Activated CD4-positive, alpha-beta T cell treated with anti-CD3 and anti-CD28 coated beads for 36 hours (primary cell): ENCODE measurements at places on chromosomes 13 and 19. TPM values are rescaled to one million over a fixed set of nuclear protein-coding genes. Genes with fewer than 3 reads are reported as not detected.

ZNF534 gene
- 0.09 TPM for total RNA-seq

CARM1 gene
- 82.3 TPM for total RNA-seq

GRCh38 chr19:42097461-42097860 lies 21.5 kb downstream of the ZNF574 start:
- DNase-seq, result no peak

PSG11 gene
- not detected for total RNA-seq

SUPT20H gene
- 69.4 TPM for total RNA-seq

GRCh38 chr13:25463496-25463895 lies 91.7 kb downstream of the ATP8A2 start:
- DNase-seq, result no peak

UPK1A gene
- 1.8 TPM for total RNA-seq

DNA sequence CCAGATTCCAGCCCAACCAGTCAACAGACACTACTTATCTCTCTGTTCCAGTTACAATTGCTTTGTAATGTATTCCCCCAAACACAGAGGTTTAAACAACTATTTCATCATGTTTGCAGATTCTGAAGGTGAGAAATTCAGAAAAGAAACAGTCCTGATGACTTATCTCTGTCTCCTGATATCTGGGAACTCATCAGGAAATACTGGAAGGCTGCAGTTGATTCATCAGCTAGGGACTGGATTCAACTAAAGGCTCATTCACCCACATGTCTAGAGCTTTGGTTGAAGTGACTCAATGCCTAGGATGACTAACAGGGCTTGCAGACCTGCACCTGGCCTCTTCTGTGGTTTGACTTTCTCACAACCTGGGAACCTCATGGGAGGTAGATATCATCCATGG lies 56.6 kb upstream of the GPC6 start:
- no peak for DNase-seq

DNA sequence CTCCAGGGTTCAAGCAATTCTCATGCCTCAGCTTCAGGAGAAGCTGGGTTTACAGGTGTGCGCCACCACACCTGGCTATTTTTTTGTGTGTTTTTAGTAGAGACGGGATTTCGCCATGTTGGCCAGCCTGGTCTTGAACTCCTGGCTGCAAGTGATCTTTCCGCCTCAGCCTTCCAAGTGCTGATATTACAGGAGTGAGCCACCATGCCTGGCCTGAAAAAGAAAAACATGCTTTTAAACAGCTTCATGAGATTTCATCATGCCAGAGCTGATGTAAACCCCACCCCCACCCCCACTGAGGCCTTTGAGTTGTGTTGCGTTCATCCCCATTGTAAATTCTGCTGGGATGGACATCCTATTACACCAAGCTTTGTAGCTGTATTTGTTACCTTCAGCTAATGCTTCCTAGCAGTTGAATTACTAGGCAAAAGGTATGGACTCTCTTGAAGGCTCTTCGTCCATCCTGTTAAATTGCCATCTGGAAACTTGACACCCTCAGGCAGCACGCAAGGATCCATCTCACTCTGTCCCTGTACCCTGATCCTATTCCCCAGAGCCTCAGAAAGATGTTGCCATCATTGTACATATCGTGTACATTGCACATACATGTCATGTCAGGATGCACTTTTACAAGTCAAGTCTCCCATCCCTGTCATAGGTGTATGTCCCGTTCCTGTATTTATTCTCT lies 47.3 kb downstream of the NFIX start:
- DNase-seq, result no peak

- DNase-seq, result no peak
These were observed 11.4 kb downstream of the ALOX5AP start for GRCh38 chr13:30746791-30747190.

DNA sequence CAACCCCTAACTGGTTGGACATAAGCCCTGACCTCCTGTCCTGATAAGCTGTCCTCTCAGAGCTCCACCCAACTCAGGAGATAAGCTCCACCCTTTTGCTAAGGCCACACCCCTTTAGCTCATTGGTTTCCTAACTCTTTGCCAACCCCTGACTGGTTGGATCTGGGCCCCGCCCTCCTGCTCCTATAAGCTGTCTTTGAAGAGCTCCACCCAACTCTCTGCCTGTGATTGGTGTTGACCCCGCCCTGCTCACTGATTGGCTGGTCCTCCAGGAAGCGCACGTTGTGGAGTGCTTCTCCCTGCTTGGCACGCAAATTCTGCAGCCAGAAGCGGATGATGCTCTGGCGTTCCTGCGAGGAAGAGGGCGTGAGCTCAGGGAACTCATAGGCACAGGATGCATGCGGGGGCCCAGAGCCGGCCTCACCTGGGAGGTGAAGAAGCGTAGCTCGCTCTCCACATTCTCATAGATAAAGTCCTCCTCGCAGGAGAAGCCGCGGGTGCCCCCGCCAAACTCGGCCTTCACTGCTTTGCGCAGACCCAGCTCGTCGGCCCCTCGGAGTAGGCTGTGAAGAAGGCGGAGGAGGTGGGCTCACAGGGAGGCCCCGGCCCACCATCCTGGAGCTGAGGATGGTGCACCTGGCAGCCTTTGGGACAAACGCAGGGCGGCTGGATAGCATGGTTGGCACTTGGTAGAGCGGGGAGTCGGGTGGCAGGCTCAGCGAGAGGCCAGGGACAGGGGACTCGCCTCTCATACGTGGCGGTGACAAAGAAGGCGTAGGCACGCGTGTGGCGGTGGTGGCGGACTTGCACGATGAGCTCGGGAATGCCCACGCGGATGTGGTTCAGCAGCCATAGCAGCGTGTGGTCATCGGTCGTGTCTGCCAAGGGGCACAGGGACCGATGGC lies 1.7 kb downstream of the ANO8 start:
- peak; percentile 73 for DNase-seq

GRCh38 chr19:47509973-47510372 lies 4.9 kb downstream of the NAPA start:
- DNase-seq, result no peak

DNA sequence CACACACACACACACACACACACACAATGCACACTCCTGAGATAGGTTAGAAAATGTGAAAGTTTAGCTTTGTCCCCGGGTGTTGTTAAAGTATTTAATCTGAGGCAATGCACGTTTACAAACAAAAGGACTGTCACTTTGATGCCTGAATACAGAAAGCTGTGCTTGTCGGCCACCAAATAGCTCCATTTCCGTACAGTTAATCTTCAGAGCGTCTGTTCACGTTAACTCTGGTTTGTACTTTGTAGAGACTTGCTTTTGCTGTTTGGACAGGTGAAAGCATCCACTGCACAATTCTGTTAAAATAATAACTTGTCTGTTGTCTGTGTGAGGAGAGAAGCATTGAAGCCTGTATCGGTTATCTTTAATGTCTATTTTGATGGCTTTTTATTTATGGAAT lies 267.8 kb downstream of the FGF9 start:
- no peak for DNase-seq

GRCh38 chr13:78659732-78660494 lies 958 bp upstream of the OBI1 start:
- DNase-seq, result peak; percentile 48

AMER2 gene
- not detected for total RNA-seq

FUT1 gene
- total RNA-seq, result 0.23 TPM

CCDC8 gene
- not detected for total RNA-seq

GRCh38 chr13:65913173-65913572 lies 1317.0 kb downstream of the PCDH9 start:
- no peak for DNase-seq

DNA sequence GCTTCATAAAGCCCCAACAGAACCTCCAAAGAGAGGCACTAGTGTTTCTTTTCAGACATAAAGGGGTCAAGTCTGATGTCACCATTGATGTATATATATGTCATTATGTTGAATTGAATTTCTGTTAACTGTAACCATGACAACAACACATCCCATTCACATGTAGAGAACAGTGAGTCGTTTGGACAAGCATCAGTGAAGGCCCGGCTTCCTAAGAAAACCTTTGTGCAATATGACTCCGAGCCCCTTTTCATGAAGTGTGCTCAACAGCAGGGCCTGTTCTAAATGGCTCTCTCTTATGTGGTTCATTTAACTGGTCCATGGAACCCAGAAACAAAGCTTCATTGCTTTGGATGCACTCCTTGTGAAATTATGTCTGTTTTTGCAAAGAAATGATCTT lies 67.2 kb upstream of the UBL3 start:
- no peak for DNase-seq

KLHL1 gene
- not detected for total RNA-seq

KEAP1 gene
- 38.7 TPM for total RNA-seq

- no peak for DNase-seq
These were observed 212.5 kb downstream of the PCCA start for GRCh38 chr13:100301418-100301817.

GRCh38 chr13:110443622-110444225 lies 117.8 kb downstream of the RAB20 start:
- no peak for DNase-seq

PPP1R12C gene
- total RNA-seq, result 69.8 TPM

ADM5 gene
- 4.4 TPM for total RNA-seq

GRCh38 chr13:81987159-81987558 lies 1646.2 kb upstream of the SPRY2 start:
- no peak for DNase-seq

DNA sequence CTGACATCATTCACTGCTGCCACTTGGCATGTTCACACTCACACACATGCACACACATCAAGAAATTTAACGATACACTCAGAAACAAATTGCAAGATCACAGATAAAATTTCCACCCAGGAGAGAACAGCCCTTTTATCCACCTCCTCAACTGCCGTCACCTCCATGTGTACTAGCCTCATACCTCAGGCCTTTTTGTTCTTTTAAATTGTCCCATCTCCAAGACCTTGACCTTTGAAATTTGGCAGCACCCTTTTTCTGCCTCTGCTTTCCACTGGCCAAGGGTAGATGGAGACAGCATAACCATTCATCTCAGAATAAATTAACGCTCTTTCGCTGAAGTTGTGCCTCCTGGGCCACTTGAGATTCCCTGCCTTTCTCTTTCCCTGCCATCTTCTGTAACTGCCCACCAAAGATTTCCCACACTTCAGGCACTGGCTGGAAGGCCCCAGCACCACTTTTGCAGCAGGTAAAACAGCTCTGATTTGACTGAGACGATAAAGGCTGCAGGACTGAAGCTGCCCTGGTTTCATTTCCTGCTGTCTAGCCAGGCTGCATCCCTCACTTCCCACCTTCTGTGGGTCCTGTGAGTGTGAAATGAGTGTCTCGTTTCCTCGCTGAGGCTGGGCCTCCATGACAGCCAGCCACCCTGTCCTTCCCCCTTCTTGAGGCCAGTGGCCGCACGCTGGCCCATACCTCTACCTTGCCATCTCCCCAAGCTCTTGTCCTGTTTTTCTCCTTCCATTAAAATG lies 39.3 kb downstream of the MBNL2 start:
- DNase-seq, result peak; percentile 48

DPF1 gene
- total RNA-seq, result 1.2 TPM

CPT1C gene
- total RNA-seq, result 1.6 TPM

DNA sequence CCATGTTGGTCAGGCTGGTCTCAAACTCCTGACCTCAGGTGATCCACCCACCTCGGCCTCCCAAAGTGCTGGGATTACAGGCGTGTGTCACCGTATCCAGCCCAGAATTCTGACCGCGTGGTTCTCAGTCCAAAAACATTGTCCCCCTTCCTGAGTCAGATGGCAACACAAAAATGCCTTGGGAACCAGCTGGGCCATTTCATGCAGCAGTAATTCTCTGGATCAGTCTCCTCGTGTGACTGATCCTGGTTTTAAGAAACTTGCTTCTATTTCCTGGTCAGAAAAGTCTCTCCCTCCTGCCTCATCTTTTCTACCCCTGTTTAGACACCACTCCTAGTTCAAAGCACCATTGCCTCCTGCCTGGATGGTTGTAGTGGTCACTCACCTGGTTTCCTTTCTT lies 60.9 kb upstream of the USP29 start:
- DNase-seq, result no peak

ACP5 gene
- 12.4 TPM for total RNA-seq

LIM2 gene
- total RNA-seq, result not detected

- DNase-seq, result no peak
These were observed 19.3 kb downstream of the ZNF583 start for GRCh38 chr19:56423276-56423984.

FBXO46 gene
- 32.3 TPM for total RNA-seq

GRCh38 chr13:98393873-98394272 lies 183.0 kb downstream of the STK24 start:
- no peak for DNase-seq

GRCh38 chr19:18319591-18320135 lies 3.2 kb downstream of the LSM4 start:
- no peak for DNase-seq

ZNF560 gene
- not detected for total RNA-seq
